Mesangial cell (primary cell): ENCODE measurements at places on chromosomes 16 and 17. TPM values are rescaled to one million over a fixed set of nuclear protein-coding genes. Genes with fewer than 3 reads are reported as not detected.

The FBF1 gene
- 6.6 and 8.0 TPM in 2 replicates for total RNA-seq

The SCGB1C2 gene
- total RNA-seq: not detected in 2 replicates

The DUSP3 gene
- 47.4 and 101 TPM in 2 replicates for total RNA-seq

The KRT17 gene
- total RNA-seq: 2.3 and 25.7 TPM in 2 replicates

The ZNF624 gene
- total RNA-seq: 2.3 and 3.9 TPM in 2 replicates
